ENCODE measurements at places on chromosomes 3 and 15.

- no peak for DNase-seq
- peak overlapping the region; percentile 36 for H3K4me3 ChIP-seq
- H3K27me3 ChIP-seq, result no peaks in the 10 kb centered on the region
- peak overlapping the region; percentile 10 for H3K27ac ChIP-seq
Measured at GRCh38 chr3:17738921-17739320, 3.5 kb downstream of the TBC1D5 start.

DNA sequence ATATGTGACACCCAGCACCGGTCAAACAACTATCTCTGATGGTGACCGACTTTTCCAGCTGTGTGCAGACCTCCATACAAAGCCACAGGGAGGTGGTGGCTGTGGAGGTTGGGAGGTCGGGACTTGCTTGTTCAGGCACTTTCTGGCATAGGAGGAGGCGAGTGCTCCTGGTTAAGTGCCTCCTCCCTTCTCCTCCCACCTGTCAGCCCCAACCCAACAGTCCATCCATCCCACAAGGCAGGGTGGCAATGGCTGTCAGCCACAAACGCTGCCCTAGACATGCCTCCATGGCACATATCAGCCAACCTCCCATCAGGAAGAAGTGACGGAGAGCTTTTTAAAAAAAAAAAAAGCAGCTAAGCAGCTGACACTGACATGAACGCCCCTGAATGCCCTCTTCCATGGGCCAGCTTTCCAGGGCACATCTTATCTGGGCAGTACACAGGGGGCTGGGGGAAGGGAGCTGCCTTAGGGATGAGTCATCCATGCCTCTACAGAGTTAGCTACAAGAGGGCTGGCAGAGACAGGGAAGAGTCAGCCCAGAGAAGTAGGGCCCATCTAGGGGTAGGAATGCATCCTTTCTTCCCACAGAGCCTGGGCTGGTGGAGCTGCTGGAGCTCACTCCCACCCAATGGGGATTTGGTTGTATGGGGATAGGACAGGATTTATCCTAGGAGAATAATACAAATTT is 41.2 kb downstream of the CCDC12 start:
- peaks cover 46% of the 10 kb centered on the region for H3K36me3 ChIP-seq
- no peak overlapping the region for H3K4me3 ChIP-seq
- peak overlapping the region; percentile 97 for H3K27ac ChIP-seq
- peak; percentile 93 for DNase-seq

DNA sequence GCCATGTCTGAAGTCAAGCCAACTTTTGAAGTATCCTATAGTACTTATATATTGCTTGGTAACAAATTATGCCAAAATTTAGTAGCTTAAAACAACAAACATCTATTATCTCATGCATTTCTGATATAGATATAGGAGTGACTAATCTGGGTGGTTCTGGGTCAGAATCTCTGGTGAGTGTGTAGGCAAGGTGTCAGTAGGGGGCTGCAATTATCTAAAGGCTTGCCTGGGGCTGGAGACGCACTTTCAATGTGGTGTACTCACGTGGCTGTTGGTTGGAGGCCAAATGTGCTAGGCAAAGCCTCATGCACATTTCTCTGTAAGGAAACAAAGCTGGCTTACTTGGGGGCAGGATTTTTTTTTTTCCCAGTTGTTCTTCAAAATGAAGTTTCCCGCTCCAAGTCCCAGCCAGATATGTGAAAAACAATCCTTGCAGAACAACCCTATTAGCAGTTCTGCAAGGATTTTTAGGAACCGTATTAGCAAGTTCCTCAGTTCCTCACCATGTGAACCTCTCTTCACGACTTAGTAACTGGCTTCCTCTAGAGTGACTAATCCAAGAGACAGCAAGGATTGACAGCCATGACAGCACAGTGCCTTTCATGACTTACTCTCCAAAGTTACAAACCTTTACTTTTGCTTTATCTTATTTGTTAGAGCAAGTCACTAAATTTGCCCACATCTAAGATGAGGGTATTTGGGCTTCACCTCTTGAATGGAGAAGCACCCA is 25.8 kb downstream of the GREM1 start:
- peaks cover 2% of the 10 kb centered on the region for H3K27me3 ChIP-seq
- H3K4me3 ChIP-seq, result no peak overlapping the region
- H3K4me1 ChIP-seq, result peaks cover 10% of the 10 kb centered on the region

DNA sequence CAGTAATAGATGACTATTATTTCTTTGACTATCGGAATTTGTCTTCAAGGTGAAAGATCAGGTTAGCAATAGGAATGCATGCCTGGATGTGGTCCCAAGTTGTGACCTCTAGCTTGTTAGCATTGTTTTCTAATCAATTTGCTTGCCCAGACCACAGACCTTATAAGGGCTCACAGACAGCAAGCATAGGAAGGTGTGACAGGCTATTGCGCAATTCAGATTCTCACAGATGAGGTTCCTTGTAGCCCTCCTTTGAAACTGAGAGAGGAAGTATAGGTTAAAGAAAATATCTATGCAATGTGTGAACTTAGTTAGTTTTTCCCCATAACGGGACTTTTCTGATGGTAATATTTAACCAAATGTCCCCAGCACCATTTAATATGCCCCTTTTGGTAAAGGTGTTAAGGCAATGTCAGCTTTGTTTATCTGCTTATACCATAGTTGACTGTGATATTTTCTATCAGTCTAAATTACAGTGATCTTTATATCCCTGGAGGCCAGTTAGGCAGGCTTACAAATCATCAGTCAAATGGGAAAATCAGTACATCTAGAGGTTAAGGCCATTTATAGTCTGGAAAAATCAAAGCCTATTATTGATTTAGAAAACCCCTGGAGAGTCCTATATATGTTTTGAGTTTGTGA is 168.1 kb upstream of the MBNL1 start:
- no peaks in the 10 kb centered on the region for H3K27me3 ChIP-seq
- H3K27ac ChIP-seq, result no peak overlapping the region
- no peak overlapping the region for H3K4me3 ChIP-seq
- H3K36me3 ChIP-seq, result no peaks in the 10 kb centered on the region
- H3K4me1 ChIP-seq, result peaks cover 10% of the 10 kb centered on the region

DNA sequence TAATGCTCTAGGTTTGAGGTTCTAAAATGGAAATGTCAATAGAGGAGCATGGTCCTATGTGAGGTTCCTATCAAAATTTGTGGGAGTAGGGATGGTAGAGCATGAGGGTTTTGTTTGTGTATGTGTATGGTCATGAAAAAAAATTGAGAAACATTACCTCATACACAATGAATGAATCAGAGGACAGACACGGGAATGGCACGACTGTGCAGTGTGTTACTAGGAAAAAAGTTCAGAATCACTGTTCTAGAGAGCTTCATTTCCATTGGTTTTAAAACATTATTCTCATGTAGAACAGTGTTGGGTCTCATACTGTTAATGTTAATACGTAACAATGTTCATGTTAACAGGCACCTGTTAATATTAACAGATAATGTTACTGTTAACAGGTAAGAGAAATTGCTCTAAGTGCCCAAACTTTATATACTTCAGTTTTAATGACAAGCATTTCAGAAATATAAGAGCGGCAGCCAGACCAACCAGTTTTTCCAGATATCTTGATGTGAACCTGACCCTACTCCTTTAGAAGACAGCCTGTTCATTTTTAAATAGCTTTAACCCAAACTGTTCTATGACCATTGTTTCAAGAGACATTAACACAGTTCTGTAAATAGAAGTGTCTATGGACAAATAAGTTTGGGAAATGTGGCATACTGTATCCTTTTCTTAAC is 48.0 kb downstream of the SLC15A2 start:
- no peak for DNase-seq
- peak overlapping the region; percentile 27 for H3K4me3 ChIP-seq
- H3K27me3 ChIP-seq, result no peaks in the 10 kb centered on the region
- H3K36me3 ChIP-seq, result no peaks in the 10 kb centered on the region
- H3K4me1 ChIP-seq, result peaks cover 18% of the 10 kb centered on the region
- peak overlapping the region; percentile 51 for H3K27ac ChIP-seq

DNA sequence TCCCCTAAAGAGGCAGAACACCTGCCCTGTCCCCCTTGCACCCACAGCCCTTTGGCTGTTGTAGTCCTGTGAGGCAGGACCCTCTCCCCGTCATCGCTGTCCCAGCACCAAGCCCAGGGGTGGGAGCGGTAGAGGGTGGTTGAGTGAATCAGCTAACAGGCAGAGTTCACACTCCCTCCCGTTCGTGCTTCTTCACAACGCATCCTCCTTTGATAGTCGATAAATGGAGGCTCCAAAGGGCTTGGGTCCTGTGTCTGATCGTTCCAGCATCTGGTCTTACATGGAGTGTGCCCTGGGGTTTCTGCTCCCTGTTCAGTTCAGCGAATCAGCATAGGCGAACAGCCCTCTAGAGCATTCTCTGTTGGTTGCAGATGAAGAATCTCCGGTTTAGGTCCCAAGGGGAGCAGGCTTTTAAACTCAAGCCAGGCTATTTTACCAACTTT is 820 bp upstream of the HMCES start:
- H3K27ac ChIP-seq, result peak overlapping the region; percentile 77
- H3K36me3 ChIP-seq, result peaks cover 17% of the 10 kb centered on the region
- no peaks in the 10 kb centered on the region for H3K27me3 ChIP-seq
- H3K4me1 ChIP-seq, result peaks cover 20% of the 10 kb centered on the region
- H3K4me3 ChIP-seq, result no peak overlapping the region

DNA sequence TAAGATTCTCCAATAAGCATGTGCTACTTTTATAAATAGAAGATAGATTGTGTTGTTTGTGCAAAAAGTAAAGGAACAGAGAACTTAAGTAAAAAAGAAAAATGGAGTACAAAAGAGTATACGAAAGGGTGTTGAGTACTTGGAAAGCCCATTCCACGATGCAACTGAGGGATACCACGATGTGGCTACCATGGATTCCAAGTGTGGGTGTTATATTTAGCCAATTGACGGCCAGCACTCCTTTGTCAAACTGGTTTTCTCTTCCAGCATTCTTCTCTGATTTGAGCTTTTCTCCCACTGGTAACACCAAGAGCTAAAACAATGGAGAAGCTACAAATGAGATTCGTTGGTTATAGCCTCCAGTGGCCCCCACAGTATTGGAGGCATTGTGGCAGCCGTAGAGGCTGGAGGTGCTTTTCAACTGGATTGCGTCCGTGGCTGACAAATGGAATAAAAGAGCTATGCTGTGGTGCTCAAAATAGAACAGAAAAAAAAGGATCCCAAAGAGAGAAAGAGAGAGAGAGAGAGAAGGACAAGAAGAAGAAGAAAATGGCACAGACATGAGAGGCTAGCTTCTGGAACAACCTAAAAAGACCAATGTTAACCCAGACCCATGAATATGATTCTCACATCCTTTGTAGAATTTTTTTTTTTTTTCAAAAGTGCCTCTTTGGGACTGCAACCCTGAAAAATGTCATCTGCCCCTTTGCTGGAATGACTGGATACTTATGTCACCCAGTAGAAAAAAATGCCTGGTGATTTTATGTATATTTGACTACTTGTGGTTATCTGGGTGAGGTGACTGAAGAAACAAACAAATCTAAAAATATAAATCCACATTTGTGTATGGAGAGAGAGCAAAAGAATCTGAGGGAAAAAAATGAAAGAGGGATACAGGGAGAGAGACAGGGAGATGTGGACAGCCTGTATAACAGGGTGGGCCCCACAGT is 345.1 kb downstream of the RORA start:
- H3K27me3 ChIP-seq, result peaks cover 5% of the 10 kb centered on the region
- no peak for DNase-seq
- H3K4me1 ChIP-seq, result no peaks in the 10 kb centered on the region
- no peaks in the 10 kb centered on the region for H3K36me3 ChIP-seq
- H3K4me3 ChIP-seq, result no peak overlapping the region

DNA sequence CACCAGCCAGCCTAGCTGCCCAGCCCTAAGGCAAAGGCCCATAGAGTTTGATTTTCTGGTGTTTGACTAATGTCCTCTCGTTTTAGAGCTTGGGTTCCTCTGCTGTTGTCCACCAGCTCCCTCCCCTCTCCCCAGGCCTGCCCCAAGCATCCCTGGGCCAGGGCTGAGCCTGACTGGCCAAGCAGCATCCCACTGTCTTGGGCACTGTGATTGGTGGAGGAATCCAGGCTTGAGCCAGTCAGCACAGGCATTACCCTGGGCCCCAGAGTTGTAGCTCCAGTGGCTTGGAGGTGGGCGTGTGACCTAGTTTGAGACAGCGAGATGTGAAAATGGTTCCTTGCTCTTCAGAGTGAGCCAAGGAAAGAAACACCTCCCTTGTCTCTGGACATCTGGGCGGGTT is 155.3 kb upstream of the MEF2A start:
- peaks cover 11% of the 10 kb centered on the region for H3K4me1 ChIP-seq
- H3K27ac ChIP-seq, result no peak overlapping the region
- no peaks in the 10 kb centered on the region for H3K27me3 ChIP-seq
- no peak for DNase-seq

- no peak overlapping the region for H3K4me3 ChIP-seq
- H3K27ac ChIP-seq, result no peak overlapping the region
- no peaks in the 10 kb centered on the region for H3K4me1 ChIP-seq
- no peaks in the 10 kb centered on the region for H3K27me3 ChIP-seq
- no peak for DNase-seq
- no peaks in the 10 kb centered on the region for H3K36me3 ChIP-seq
Measured at GRCh38 chr3:161946443-161946960, 449.9 kb downstream of the OTOL1 start.

DNA sequence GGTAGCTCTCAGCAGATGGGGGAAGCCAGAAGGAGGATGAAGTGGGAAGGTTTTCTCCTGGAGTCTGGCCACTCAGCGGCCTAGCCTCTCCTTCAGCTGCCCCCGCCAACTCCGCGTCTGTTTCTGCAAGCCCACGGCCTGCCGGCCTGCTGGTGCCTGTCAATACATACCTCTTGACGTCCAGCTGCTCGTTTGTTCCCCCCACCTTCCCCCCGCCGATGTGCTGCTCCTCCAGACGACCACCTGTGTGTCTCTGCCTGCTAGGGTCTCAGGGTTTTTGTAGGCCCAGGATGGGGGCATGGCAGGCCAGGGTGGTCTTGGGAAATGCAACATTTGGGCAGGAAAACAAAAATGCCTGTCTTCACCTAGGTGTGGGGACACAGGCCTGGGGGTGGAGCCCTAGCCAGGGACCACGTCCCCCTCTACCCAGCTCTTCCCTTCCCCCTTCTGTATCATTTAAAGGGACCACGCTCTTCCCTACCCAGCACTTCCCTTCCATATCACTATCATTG is 137.8 kb downstream of the ALCAM start:
- DNase-seq, result no peak
- no peak overlapping the region for H3K4me3 ChIP-seq
- H3K27ac ChIP-seq, result no peak overlapping the region
- peaks cover 2% of the 10 kb centered on the region for H3K36me3 ChIP-seq
- no peaks in the 10 kb centered on the region for H3K4me1 ChIP-seq
- H3K27me3 ChIP-seq, result no peaks in the 10 kb centered on the region

DNA sequence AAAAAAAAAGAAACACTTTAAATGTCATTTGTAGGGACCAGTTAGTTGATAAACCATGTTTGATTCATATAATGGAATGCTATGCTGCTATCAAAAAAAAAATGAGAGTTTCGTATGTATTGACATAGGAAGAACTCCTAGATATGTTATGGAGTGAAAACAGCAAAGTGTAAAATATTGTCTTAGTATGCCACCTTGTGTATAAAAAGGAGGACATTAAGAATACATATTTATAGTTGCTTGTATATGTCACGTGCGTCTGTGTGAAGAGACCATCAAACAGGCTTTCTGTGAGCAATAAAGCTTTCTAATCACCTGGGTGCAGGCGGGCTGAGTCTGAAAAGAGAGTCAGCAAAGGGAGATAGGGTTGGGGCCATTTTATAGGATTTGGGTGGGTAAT is 39.5 kb downstream of the KBTBD8 start:
- H3K36me3 ChIP-seq, result no peaks in the 10 kb centered on the region
- no peaks in the 10 kb centered on the region for H3K4me1 ChIP-seq
- DNase-seq, result no peak
- no peak overlapping the region for H3K27ac ChIP-seq
- H3K27me3 ChIP-seq, result peaks cover 2% of the 10 kb centered on the region

All from keratinocyte (primary cell).